ENCODE measurements at places on chromosomes 13 and 19.

- no peak for DNase-seq
Observed at GRCh38 chr19:6837525-6837924, 49.9 kb upstream of the ADGRE1 start.

DNA sequence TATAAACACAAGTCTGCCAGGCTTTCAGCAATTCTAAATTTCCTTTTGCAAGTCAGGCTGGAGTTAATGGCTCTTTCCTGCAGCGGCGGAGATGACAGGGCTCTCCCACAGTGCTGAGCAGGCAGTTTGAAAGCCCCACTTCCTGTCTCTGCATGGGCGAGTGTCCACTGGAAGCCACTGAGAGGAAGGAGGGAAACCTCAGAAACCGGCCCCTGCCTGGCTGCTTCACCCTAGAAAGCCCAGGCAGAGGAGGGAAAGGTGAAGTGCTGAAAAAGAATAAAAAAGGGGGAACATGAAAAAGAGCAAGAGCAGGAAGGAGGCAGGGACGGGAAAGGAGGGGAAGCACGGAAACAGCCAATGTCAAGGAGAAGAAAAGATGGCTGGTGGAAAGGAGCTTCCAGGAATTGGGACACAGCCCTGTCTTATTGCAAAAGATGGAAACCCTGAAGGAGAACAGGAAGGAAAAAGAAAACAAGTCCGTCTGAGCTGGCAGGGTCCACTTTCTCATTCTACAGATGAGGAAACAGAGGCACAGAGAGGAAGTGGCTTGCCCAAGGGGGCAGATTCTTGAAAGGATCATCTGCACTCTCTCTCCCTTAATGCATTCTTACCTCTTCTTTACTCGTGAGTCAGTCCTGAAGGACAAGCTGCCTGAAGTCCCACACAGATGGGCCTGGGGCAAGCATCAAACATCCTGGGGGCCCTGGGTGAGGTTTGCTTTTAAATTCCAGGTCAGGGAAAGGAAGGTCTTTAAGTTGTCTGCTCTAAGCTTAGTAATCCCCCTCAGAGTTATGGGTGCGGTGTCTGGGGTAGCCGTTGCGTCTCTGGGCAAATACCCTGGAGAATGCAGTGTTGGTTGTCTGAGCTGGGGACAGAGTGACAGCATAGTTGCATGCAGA lies 38.8 kb upstream of the ALOX5AP start:
- DNase-seq: no peak

GRCh38 chr13:19888799-19889198 lies 25.4 kb upstream of the ZMYM5 start:
- peak; percentile 24 for DNase-seq

DNA sequence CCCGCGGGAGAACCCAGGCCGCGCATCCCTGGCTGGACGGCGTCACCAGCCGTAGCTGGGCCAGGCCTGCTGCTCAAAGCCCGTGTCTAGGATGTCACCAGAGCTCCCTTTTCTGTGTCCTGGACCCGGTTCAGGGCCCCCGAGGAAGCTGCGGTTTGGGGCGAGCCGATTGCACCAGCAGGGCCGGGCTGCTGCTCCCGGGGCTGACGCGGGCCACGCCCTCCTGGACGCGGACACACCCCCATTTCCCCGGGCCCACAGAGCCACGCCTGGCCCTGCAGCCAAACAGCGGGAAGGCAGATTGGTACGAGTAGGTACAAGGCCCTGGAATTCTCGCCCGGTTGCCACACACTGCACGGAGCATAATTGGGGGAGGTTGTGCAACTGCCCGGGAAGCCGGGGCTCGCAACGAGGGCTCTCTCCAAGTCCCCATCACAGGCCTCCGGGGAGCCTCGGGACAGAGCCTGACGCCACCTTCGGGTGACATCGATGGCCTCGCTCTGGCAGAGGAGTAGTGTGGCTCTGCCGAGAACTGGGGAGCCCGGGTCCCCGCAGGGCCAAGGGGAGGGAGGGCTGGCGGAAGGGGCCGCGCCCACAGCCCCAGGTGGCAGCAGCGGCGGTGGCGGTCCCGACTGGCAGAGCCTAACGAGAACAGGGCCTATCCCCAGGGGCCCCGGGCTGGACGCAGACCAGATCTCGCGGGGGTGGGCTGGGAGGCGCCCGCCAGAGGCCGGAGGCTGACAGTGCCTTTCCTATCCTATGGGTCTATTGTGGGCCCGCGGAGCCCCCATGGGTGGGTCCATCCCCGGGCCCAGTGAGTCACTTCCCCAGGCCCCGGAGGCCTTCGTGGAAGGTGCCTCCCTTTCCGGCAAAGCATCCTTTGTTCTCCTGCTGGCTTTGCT lies 23.5 kb downstream of the KCTD15 start:
- DNase-seq: peak; percentile 35

DNA sequence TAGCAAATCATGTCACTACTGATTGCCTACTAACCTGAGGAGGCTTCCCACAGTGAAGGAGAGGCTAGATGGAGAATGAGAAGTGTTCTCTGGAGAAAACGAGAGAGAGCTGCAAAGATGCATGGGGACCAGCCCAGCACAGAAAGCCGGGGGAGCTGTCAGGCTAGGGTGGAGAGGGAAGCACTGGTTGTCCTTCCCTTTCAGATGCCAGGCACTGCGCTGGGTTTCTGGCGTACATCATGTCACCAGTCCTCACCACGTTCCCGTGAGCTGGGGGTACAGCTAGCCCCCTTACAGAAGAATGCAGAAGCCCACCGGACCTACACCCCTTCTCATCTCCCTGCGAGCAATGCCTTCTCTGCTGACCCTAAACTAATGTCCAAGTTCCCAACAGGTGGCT lies 86.0 kb downstream of the STK24 start:
- DNase-seq: no peak

- no peak for DNase-seq
Observed at GRCh38 chr19:15556634-15557181, 48.4 kb downstream of the CYP4F22 start.

DNA sequence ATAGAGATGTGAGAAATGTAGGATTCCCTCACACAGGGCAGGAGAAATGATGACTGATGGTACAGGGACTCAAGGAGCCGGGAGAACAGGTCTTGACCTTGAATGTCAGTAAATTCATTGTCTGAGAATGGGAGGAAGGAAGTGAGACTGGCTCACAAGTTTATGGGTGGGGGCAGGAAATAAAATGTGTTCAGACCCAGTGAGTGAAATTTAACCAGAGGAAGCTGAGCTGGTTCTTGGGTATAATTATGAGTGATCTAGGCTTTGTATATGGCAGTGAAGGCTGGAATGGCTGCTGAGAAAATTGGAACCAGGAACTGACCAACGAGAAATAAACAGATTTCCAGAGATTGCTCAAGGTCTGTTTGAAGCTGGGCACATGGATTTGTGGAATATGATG lies 6.3 kb upstream of the IGSF23 start:
- peak; percentile 29 for DNase-seq

DNA sequence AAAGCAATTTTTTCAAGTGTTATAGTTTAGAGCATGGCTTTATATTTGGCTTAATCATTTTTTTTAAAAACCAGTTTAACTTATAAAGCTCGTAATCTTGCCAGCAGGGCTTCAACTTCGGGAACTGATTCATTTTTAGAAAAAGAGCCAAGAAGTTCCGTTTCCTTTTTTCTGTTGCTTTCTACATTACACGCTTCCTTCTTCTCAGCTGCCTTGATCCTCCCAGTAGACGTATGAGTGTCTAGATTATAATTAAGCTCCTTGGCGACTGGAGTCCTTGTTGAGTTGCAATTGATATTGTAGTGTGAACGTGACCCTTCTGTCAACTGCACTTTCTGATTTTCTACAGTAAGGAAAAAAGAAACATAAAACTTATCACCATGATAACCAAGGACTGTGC lies 497.2 kb downstream of the DIAPH3 start:
- DNase-seq: peak; percentile 4

DNA sequence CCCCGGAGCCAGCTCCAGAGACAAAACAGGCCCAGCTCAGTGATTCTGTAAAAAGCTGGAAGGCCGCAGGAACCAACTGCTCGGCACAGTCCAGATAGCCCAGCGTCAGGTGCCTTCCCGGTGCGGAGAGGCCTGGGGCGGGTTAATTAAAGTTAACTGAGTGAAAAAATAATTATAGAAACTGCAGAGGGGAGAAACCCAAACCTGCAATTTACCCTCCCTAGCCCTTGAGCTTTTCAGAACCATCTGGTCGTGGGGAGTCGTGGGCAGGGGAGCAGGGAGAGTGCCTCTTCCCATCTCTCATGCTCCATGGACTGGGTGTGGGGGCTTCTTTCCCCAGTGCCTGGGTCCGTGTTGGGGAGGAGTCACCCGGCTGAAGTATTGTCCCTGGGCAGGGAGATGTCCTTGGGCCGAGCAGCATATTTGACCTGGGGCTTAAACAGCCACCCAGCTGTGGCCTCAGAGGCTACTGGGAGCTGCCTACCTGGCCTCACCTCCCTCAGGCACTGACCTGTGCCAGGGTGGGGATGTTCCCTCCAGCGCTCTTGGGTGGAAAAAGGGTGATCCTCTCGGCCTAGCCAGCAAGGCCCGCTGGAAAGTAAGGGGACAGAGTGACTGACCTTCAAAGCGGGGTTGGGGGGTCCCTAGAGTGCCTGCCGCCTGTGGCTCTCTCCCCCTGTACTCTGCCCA lies 65.9 kb downstream of the CHST8 start:
- DNase-seq: no peak

GRCh38 chr13:45413826-45414307 lies 4.3 kb downstream of the SLC25A30 start:
- no peak for DNase-seq

GRCh38 chr13:97537110-97537509 lies 103.1 kb downstream of the RAP2A start:
- DNase-seq: no peak

DNA sequence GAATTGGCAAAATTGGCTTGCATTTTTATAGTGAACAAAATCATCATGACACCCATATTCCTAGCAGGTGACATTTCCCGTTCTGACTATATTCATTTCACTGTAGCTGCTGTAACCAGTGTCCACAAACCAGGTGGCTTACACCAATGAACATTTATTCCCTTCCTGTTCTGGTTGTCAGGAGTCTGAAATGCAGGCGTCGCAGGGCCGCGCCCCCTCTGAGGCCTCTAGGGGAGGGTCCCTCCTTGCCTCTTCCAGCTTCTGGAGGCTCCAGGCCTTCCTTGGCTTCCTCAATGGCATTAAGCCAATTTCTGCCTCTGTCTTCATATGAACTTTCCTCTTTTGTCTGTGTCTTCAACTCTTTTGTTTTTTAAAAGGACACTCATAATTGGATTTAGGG lies 6.5 kb upstream of the RLN3 start:
- DNase-seq: no peak

GRCh38 chr19:39916236-39916635 lies 18.2 kb downstream of the FCGBP start:
- no peak for DNase-seq

DNA sequence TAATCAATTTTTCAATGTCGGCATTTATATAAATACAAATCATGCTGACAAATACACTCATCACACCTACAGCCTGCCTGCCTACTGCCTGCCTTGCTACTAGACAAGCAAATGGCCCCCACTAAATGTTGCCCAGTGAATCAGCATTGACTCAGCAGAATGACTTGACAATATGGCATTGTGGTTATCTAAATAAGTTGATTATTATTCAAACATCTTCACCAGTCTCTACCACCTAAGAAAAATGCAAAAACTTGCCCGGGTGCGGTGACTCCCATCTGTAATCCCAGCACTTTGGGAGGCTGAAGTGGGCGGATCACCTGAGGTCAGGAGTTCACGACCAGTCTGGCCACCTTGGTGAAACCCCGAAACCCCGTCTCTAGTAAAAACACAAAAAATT lies 296.1 kb downstream of the PCDH9 start:
- no peak for DNase-seq

- no peak for DNase-seq
Observed at GRCh38 chr13:98004107-98004506, 50.6 kb downstream of the IPO5 start.

DNA sequence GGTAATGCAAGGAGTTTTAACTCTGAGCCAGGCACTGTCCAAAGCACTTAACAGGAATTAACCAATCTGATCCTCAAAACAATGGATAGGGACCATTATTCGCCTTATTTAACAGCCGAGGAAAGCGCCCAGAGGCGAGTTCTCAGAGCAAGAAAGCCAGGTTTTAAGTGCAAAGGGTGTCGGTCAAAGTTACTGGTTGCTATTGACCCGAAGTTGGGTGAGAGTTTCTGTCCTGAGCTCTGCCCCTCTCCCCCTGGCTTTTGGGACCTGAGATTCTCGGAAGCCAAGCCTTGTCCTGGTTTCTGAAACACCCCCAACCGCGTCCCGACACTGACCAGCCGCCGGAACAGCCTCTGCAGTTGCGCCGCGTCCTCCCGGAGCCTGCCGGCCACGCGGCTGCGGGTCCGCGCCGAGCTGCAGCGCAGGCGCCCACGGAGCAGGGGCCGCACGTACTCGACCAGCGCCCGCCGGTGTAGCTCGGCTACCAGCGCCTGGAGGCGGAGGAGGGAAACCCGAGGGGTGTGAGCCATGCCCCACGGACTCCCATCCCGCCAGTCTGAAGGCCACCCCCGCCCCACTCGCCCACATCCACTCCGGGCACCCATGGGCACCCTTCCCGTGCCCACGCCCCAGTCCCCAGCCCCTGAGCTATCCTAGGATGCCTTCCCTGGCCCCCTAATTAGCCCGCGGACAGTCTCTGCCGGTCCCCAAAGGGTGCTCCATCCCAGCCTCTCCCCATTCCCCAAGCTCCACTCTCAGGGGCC lies 27.8 kb downstream of the EXOC3L2 start:
- DNase-seq: no peak

DNA sequence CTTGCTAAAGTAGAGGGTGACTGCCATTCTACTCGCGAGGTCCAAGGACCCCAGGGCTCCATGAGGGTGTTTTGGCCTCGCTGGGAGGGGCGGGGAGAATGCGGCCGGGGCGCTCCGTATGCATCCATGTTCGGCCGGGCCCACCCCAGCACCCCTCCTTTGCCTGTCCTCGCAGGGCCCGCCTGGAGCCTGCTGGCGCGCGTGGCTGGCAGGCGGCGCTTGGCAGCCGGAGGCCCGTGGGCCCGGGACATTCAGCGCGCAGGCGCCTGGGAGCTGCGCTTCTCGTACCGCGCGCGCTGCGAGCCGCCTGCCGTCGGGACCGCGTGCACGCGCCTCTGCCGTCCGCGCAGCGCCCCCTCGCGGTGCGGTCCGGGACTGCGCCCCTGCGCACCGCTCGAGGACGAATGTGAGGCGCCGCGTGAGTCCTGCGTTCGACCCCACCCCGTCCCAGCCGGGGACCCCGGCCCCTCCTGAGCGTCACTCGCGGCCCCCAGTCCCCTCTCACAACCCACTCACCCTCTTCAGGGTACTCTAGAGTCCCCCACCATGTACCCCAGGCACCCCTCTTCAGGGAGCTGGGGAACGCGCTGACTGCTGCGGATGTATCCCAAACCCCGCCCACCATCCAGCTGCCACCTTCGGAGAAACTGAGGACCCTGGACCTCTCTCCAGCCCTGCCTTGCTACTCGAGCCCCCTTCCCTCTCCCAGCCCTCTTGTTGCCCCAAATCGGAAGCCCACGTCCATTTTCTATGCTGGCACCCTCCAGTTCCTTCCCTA lies 4.1 kb downstream of the DLL3 start:
- DNase-seq: peak; percentile 77

- no peak for DNase-seq
Observed at GRCh38 chr19:55866521-55866920, 30.2 kb downstream of the NLRP4 start.

- peak; percentile 18 for DNase-seq
Observed at GRCh38 chr19:19105365-19106055, 32.8 kb downstream of the TMEM161A start.

- no peak for DNase-seq
Observed at GRCh38 chr19:55152017-55152416, 3.0 kb upstream of the TNNT1 start.
